AG08395 (cell line): ENCODE measurements at places on chromosomes 6 and 20.

- DNase-seq = no peak
Observed at GRCh38 chr6:30592287-30592686, 21.0 kb downstream of the ABCF1 start.

GRCh38 chr6:23027281-23027680 is 457.9 kb downstream of the HDGFL1 start:
- DNase-seq = no peak

- peak; percentile 46 for DNase-seq
Observed at GRCh38 chr20:6654513-6655252, 112.8 kb upstream of the BMP2 start.

DNA sequence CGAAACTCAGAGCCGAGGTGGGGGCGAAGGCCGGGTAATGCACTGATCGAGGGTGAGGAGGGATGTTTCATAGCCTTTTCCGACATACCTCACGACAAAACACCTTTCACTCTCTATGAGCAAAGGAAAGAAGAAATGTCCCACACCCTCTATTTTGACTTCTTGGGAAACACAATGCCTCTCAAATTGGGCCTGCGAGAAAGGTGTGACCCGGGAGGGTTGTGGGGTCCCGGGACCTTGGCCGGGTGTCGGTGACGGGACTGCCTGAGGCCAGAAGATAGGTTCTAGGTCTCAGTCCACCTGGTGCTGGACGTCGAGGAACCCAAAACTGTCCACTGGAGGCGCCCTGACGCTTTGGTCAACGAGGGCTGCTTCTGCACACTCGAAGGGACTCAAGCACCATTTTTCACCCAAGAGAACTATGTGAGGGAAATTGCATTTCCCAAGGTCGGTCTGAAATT is 41.1 kb upstream of the OSTM1 start:
- DNase-seq = peak; percentile 26

GRCh38 chr6:135067911-135068310 is 13.3 kb upstream of the HBS1L start:
- DNase-seq = no peak

DNA sequence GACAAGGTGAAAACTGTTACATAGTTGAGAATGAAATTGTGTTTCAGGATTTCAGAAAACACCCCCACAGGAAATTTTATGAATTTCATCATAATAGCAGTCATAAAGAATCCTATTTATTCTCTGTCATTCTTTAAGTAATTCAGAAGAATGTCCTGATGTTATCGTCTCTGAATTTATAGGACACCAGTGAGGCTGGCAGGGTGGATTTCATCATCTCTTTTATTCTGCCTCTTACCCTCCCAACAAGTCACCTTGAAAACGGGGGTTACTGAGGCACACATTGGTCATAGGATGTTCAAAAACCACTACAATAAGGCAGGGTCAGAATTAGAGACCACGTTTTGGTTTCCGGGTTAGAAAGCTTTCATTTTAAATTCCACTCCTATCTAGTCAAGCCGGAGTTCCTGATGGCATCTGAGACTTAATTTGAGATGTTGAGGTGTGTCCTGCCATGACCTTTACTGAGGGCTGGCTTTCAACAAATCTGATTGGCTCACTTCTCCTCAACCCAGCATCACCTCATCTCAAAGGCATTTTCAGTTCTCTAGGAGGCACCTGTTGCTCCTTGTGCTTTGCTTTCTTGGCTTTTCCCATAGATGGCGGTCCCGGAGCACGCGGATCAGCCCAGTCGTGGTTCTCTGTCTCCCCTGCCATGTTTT is 230.6 kb upstream of the SUPT3H start:
- no peak for DNase-seq

DNA sequence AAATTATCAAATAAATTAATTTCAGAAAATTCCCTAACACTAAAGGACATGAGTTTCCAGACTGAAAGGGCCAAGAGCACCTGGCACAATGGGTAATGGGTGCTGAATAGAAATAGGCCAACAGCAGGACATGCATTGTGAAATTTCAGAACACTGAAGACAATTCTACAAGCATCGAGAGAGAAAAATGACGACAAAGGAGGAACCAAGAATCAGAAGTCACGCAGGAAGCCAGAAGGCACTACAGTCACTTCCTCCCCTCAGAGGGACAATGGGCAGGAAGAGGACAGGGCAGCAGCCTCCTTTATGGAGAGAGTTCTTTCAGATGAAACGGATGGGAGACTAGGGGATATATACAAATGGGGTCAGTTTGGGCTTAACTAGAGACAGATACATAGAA is 29.6 kb downstream of the PCNA start:
- DNase-seq = no peak

GRCh38 chr6:142648036-142648451 is 296.9 kb downstream of the HIVEP2 start:
- DNase-seq = no peak
